Hematopoietic multipotent progenitor cell treated with erythropoietin and hydrocortisone succinate and interleukin-3 and kit ligand, for 4 days (in vitro differentiated cells): ENCODE measurements at places on chromosomes 6 and 20.

DNA sequence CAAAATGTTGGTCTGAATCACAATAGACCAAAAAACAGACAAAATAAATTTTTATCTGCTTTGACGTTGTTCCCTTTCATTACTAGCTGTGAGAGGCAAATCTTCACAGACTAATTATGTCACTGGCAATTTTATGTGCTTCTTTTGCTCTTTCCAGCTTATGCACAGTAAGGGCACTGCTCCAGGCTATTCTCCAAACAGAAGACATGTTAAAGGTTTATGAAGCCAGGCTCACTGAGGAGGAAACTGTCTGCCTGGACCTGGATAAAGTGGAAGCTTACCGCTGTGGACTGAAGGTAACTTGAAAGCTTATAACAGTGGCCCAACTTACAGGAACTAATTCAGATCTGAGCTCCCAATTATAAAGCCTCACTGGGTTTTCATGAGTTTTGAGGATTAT is 15.5 kb upstream of the SNRNP48 start:
- DNase-seq = no peak

GRCh38 chr6:30042476-30042875 is 18.6 kb upstream of the POLR1H start:
- DNase-seq = no peak

DNA sequence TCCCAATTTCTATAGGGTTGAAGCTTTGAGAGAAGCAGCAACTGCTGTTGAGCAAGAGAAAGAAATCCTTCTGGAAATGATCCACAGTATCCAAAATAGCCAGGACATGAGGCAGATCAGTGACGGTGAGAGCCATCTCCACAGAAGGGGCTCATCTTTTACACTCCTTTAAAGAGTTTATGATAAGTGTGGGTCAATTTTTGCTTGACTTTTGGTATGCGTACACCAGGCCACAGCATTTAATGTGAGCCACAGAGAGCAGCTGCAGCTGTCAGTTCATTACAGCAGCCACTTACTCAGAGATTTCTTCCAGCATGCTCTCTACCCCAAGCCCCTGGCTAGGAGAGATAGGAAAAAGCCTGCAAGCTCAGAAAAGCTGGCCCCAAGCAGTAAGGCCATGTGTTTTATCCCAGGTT is 9.9 kb downstream of the BAG2 start:
- DNase-seq = peak; percentile 62

GRCh38 chr6:113994934-113995342 is 24.0 kb upstream of the HDAC2 start:
- DNase-seq = peak; percentile 85

GRCh38 chr6:106290954-106291353 is 34.6 kb downstream of the ATG5 start:
- DNase-seq = peak; percentile 13

- no peak for DNase-seq
Observed at GRCh38 chr20:6637160-6637579, 130.3 kb upstream of the BMP2 start.

DNA sequence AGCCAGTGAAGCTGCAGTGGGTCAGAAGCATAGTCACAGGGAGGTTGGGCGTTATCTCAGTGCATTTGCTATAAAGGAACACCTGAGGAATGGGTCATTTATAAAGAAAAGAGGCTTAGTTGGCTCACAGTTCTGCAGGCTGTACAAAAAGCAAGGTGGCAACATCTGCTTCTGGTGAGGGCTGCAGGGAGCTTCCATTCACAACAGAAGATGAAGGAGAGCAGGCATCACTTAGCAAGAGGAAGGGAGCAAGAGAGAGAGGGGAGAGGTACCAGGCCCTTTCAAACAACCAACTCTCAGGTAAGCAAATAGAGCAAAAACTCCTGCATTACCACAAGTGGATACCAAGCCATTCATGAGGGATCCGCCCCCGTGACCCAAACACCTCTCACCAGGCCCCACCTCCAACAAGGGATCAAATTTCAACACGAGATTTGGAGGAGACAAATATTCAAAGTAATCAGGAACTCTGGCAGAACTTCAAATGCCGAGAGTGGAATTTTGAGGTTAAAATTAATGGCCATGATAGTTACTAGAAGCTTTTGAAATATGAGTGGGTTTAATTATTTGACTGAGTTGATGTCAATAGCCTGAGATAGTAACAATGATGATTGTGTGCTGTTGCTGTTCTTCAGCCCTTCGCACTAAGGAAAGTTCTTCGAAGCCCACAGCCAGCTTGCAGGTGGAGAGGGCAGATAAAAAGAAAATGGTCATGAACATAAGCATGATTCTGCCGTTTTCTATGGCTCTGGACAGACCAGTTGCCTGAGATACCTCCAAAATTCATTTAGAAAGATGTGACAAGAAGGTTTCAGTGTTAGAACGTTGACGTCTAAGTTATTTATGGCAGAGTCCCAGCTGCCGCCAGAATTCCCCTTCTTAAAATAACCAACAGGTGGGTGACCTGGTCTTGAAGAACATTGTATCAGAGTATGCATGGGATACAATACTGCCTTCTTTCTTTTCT is 55.3 kb upstream of the ADTRP start:
- no peak for DNase-seq

- no peak for DNase-seq
Observed at GRCh38 chr20:47805951-47806350, 20.7 kb upstream of the SULF2 start.

GRCh38 chr6:33314943-33315792 is 1.3 kb upstream of the TAPBP start:
- DNase-seq = no peak

DNA sequence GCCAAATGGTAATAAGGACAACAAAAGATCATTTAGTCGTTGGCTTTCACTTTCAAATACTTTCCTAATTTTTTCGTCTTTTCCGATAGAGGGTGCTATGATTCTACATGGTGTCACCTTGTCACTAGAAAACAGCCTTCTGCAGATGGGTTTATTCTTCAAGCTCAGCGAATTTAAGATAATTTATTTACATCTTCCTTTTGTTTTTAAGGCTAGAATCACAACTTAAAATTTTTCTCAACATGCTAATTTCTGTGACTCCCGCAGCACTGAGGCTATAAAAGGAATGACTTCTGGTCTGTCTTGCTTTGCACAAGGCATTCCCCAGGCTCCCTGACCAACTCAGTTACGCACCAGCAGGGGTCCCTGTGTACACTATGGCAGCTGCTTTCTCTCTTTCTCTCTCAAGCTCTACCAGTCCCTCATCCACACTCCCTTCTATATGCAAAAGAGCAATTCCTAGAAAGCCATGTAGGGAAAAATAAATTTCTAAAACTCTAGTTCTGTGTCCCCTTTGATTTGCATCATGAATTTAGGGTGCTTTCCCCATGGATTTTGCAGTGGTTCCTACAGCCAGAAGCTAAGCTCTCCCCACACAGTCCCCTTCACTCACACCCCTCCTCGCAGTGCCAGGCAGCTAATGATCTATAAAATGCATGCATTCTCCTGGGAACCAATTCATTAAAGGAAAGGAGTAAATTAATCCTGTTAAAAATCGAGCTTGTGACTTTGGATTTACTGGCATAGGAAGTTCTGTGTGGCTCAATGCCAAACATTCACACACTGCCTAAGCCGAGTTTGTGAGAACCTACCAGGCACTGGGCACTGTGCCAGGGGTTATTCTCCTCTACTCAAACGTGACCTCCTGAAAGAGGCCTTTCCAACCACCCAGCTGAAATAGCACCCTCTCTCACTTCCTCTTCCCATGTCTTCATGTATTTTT is 74.5 kb downstream of the DCDC2 start:
- peak; percentile 88 for DNase-seq

- no peak for DNase-seq
Observed at GRCh38 chr6:101341926-101342325, 51.6 kb upstream of the GRIK2 start.

DNA sequence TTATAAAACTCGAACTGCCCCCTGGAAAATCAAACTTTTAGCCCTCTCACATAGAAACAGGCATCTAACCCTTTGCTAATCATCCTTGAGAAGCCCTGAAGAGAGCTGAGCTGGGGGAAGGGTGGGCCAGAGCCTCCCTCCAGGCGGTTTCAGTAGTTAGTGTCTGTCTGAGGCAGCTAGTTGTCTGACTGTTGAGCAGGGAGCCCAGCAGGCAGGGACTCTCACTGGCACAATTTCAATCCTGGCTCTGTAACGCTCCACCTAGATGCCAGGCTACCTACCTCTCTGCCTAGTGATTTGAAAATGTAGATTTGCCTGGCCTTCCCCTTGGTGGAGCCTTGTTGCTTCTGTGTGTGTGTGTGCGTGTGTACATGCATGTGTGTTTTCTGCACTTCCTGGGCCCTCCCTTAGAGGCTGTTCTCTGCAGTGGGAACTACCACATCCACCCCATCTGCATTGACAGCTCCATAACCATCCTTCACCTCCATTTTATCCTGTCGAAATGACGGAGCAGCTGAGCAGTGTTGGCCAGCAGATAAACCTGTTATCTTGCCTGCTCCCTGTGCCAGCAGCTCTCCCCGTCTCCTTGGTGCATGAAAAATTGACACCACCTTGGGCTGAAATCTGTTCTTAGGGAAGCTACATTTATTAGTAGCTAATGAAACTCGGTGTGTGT is 69.6 kb upstream of the VSTM2L start:
- DNase-seq = peak; percentile 54

- DNase-seq = no peak
Observed at GRCh38 chr6:163816441-163816840, 401.9 kb downstream of the QKI start.

DNA sequence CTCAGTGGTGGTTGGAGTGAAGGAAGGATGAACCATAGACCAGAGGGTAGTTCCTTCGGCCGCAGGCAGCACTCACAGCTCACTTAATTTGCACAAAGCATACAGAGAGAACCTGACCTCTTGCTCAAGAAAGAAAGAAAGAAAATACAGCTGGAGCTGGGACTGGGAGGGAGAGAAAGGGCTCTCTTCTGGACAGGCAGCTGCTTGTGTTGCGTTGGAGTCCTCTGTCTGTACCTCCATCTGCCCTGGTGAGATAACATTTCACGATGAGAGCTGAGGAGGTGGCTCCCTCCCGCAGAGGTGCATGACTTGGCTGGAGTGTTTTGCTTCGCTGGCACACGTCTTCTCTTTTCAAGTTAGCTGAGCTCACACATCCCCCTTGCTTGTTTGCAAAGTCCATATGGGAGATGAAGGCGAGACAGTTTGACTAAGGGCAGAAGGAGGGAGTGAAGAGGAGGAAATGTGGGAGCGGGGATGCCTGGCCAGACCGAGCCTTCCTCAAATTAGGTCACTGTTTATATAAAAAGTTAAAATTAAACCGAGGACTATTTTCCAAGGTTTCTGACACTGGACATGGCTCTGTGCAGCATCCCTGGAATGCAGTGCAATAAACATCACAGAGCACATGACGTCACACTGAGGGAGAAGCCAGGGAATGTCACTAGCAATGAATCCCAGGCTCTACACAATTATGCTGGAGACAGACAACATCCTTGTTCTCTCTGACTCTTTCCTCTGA is 359.4 kb downstream of the CD83 start:
- DNase-seq = peak; percentile 95

DNA sequence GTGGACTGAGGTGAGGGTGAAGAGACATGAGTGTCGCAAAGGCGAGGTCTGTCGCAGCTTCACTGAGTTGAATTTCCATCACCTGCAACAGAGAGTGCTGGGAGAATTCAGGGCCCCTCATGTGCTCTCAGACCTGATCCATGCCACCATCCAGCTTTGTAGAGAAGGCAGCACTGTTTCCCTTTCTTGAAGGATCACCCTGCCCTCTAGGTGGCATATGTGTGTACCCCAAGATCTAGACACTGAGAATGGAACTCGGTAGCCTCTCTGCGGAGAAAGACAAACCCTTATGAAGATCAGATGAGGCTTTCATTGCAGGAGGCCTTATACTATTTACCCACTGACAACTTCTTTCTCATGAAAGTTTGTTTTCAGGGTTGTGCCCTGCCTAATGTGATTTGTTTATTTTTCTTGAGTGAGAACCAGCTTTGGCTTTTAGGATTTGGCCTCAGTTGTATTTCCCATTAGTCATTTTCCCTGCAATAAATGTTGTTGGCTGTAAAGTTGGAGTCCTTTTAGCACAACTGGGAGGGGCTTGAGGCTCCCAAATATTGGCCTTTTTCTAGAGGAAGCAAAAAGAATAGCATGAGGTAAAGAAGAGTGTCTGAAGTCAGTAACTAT is 811.3 kb downstream of the DHX35 start:
- DNase-seq = no peak

- DNase-seq = peak; percentile 44
Observed at GRCh38 chr6:119314885-119315272, 34.7 kb downstream of the MAN1A1 start.

DNA sequence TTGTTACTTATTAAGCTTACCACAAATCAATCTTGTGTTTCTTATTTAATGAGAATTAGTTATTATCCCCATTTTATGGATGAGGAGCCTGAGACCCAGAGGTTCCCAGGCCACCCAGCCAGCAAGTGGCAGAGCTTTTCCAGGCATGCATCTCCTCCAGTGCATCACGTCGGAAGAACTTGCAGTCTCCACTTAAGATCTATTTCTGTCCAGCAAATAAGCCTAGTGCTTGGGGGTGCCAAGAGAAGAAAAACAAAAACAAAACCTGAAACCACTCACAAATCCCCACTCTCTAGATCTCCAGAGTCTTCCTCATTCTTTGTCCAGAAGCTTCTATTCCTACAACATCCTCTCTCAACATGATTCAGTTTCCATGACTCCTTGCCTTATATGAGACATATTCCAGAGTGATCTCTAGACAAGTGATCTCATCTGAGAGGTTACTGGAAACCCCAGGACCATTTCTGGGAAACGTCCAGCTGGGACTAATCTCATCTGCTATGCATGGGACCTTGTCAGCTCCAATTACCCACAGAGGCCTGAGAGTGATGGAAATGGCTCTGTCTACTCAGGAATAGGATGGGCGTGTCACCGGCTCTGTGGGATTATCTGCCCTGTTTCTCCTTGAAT is 4.1 kb downstream of the GUCA1B start:
- no peak for DNase-seq

- peak; percentile 73 for DNase-seq
Observed at GRCh38 chr20:3068986-3069900, 2.2 kb upstream of the OXT start.

GRCh38 chr6:132768051-132768517 is 10.4 kb upstream of the VNN2 start:
- peak; percentile 89 for DNase-seq

DNA sequence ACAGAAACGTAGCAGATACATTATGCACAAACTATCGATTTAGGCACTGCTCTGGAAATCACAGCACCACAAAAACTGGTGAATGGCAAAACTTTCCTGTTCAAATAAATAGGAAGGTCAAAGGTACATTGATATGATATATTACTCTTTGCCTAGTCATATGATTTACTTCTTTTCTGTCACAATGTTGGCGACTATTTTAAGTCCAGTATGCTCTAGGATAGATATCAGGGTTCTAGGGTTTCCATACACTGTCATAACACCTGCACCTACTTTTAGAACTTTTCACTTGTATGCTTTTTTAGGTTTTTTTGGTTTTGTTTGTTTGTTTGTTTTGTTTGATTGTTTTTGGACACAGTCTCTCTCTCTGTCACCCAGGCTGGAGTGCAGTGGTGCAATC is 25.0 kb downstream of the KHDC1L start:
- no peak for DNase-seq

GRCh38 chr6:144896871-144897270 is 611.7 kb downstream of the UTRN start:
- no peak for DNase-seq
